Nephron progenitor cell (in vitro differentiated cells): ENCODE measurements at places on chromosomes 11 and 22.

- H3K27me3 ChIP-seq: peaks cover 9% of the 10 kb centered on the region
- H3K4me1 ChIP-seq: peaks cover 38% of the 10 kb centered on the region
- H3K27ac ChIP-seq: peak overlapping the region; percentile 21
Measured at GRCh38 chr11:121688055-121688491, 235.3 kb upstream of the SORL1-AS1 start.

DNA sequence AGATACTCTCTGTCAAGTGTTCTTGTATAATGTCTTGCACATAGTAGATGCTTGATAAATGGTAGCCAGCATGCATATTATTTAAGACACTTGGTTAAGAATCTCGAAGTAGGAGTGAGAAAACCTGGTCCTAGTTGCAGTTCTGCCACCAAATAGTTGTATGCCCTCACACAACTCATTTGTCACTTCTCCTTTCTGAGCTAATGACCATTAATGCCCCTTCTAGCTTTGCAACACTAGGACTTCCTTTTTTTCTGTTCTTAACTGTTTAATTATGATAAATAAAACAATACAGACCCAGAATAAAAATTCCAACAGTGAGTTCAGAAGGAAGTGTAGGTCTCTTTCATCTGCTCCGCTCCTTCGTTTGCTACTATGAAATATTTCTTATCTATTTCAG, 453.6 kb downstream of the TMEM135 start:
- H3K27me3 ChIP-seq: peaks cover 3% of the 10 kb centered on the region
- H3K27ac ChIP-seq: no peak overlapping the region
- DNase-seq: no peak
- no peaks in the 10 kb centered on the region for H3K36me3 ChIP-seq
- no peaks in the 10 kb centered on the region for H3K4me1 ChIP-seq

GRCh38 chr11:78660471-78660870, 85.8 kb upstream of the NARS2 start:
- H3K36me3 ChIP-seq: peaks cover 87% of the 10 kb centered on the region
- H3K4me3 ChIP-seq: no peak overlapping the region
- DNase-seq: no peak
- H3K4me1 ChIP-seq: no peaks in the 10 kb centered on the region
- H3K27me3 ChIP-seq: peaks cover 4% of the 10 kb centered on the region

GRCh38 chr11:102225689-102226568, 91.4 kb upstream of the BIRC3 start:
- peak overlapping the region; percentile 57 for H3K27ac ChIP-seq
- H3K36me3 ChIP-seq: peaks cover 79% of the 10 kb centered on the region
- H3K4me3 ChIP-seq: no peak overlapping the region
- H3K4me1 ChIP-seq: peaks cover 2% of the 10 kb centered on the region

DNA sequence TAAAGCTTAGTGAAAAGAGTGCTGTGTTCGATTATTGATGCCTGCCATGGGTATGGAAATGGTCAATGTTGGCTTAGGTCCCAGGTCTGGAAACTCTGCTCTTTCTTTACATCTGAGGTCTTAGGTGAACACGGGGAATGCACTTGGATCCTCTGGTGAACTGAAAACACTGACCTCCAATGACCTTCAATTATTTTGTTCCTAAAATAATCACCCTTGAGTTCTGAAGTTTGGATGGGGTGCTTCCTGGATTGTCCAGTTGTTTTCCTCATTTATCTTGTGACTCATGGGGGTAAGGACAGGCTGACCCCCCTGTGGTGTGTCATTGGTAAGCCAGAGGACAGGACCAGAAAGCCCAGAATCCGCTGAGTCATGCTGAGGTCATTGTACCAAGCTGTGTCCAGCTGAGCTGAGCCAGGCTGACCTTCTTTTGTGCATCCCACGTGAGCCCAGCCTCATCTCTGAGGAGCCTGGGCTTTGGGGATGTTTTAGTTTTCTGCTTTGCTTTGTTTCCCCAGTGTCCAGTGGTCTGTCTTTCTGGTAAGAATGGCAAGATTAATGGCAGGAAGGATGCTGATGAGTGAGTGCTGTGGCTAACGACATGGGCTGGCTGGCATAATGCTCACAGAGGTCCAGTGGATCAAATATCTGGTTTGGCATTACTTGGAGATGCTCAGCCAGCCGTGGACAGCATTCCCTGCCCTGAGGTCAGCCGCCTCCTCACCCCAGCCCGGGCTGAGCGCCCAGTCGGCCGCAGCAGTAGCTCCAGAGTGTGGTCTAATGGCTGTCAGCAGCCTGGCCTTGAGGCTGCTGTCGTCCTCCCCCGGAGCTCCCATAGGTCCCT, 35.6 kb downstream of the AMPD3 start:
- H3K4me1 ChIP-seq: peaks cover 51% of the 10 kb centered on the region
- peak; percentile 63 for DNase-seq
- H3K27ac ChIP-seq: peak overlapping the region; percentile 90
